H9 (cell line): ENCODE measurements at places on chromosomes 4 and X. TPM values are rescaled to one million over a fixed set of nuclear protein-coding genes. Genes with fewer than 3 reads are reported as not detected.

DNA sequence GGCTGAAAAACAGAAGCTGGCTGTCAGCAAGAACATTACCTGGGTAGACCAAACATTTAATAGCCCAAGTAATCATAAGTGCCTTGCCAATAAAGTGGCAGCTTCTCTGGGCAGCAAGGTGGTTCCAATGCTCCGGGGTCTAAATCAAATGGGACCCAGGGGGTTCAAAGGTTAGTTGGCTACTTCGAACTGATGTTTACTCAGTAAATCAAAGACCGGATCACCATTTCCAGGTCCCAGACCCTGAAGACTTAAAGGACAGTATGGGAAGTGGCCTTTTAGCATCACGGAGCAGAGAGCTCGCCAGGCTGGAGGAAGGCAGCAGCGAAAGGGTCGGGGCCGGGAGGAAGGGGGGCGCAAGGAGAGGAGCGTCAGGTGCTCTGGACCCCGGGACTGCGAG, 1.0 kb downstream of the SH3KBP1 start:
- peak overlapping the region; percentile 85 for H3K4me3 ChIP-seq
- H3K27me3 ChIP-seq = peaks cover 2% of the 10 kb centered on the region; the same call in 1 of the 2 replicates
- H3K36me3 ChIP-seq = peaks cover 11% of the 10 kb centered on the region
- no peaks in the 10 kb centered on the region for H3K4me1 ChIP-seq

GRCh38 chrX:107968623-107969022, 13.5 kb downstream of the TEX13B start:
- DNase-seq = no peak
- no peak overlapping the region for H3K4me3 ChIP-seq
- no peaks in the 10 kb centered on the region for H3K27me3 ChIP-seq
- no peak overlapping the region for H3K27ac ChIP-seq
- H3K4me1 ChIP-seq = no peaks in the 10 kb centered on the region

GRCh38 chr4:101678180-101678579, 112.3 kb upstream of the BANK1 start:
- no peaks in the 10 kb centered on the region for H3K27me3 ChIP-seq
- no peak for DNase-seq
- H3K4me3 ChIP-seq = no peak overlapping the region
- H3K4me1 ChIP-seq = no peaks in the 10 kb centered on the region
- no peak overlapping the region for H3K27ac ChIP-seq

DNA sequence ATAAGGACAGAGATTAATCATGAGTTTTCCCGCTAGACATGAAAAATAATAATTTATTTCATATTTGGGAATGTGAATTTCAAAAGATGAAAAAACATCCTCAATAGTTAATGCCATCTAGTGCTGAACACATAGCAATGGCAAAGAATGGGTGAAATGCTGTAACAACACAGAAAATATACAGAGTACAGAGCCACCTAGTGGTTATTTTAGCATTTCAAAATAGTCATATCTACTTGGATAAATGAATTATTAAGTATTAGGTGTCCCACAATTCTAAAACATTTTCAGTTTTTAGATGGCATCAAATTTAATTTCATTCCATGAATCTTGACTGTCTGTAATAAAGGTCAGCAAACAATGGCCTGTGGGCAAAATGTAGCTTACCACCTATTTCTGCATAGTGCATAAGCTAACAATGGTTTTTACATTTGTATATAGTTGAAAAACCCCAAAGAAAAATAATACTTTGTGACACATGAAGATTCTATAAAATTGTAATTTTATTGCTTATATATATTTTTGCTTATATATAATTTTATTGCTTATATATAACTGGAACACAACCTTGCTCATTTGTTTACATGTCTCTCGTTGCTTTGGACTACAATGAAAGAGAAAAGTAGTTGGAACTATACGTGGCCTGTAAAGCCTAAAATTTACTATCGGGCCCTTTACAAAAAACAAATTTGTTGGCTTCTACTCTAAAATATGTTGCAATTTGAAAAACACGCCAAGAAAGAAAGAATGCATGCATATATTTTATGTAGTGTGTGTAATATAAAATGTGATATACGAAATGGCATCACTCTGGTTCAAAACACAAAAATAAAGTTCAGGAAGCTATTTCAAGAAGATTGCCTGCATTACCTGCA, 99.1 kb upstream of the FAM47C start:
- H3K27ac ChIP-seq = no peak overlapping the region
- peaks cover 15% of the 10 kb centered on the region for H3K36me3 ChIP-seq
- H3K27me3 ChIP-seq = no peaks in the 10 kb centered on the region
- no peak overlapping the region for H3K4me3 ChIP-seq
- DNase-seq = no peak

DNA sequence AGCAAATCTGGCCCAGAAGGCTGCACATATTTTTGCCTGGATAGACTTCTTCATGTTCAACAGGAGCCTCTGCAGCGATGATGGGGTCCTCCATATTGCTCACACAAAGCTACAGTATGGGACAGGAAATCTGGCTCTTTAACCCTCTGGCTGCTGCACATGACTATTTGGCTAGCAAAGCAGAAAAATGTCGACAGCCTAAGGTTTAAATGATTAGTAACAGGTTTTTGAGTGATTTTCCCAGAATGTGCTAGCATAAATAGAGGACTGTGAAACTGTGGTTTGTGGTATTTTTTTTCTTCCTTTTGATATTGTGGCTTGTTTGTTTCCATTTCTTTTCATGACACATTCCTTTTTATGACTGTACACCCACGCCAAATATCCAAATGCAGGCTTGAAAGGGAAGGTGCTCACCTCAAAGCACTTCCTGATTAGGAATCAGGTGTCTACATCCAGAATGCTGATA, 120.2 kb upstream of the GK2 start:
- no peak overlapping the region for H3K27ac ChIP-seq
- DNase-seq = no peak
- H3K4me3 ChIP-seq = no peak overlapping the region
- no peaks in the 10 kb centered on the region for H3K4me1 ChIP-seq
- H3K27me3 ChIP-seq = no peaks in the 10 kb centered on the region
- H3K36me3 ChIP-seq = no peaks in the 10 kb centered on the region

DNA sequence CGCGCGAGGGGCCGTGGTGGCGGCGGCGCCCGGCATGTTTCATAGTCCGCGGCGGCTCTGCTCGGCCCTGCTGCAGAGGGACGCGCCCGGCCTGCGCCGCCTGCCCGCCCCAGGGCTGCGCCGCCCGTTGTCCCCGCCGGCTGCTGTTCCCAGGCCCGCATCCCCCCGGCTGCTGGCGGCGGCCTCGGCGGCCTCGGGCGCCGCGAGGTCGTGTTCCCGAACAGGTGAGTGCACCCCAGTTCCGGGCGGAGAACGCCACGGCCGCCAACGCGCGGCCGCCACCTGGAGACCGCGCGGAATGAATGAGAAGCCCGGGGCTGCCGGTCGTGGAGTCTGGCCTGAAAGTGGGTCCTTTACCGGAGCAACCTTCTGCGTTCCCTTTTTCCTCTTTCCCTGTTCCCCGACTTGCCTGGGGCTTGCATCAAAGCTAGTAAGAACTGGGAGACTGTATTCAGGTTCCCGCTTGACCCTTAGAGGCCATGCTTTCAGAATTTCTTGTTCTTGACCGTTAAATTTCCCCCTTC, 429 bp downstream of the NOCT start:
- peaks cover 13% of the 10 kb centered on the region for H3K4me1 ChIP-seq
- no peaks in the 10 kb centered on the region for H3K36me3 ChIP-seq
- no peaks in the 10 kb centered on the region for H3K27me3 ChIP-seq
- H3K4me3 ChIP-seq = peak overlapping the region; percentile 98
- DNase-seq = no peak

DNA sequence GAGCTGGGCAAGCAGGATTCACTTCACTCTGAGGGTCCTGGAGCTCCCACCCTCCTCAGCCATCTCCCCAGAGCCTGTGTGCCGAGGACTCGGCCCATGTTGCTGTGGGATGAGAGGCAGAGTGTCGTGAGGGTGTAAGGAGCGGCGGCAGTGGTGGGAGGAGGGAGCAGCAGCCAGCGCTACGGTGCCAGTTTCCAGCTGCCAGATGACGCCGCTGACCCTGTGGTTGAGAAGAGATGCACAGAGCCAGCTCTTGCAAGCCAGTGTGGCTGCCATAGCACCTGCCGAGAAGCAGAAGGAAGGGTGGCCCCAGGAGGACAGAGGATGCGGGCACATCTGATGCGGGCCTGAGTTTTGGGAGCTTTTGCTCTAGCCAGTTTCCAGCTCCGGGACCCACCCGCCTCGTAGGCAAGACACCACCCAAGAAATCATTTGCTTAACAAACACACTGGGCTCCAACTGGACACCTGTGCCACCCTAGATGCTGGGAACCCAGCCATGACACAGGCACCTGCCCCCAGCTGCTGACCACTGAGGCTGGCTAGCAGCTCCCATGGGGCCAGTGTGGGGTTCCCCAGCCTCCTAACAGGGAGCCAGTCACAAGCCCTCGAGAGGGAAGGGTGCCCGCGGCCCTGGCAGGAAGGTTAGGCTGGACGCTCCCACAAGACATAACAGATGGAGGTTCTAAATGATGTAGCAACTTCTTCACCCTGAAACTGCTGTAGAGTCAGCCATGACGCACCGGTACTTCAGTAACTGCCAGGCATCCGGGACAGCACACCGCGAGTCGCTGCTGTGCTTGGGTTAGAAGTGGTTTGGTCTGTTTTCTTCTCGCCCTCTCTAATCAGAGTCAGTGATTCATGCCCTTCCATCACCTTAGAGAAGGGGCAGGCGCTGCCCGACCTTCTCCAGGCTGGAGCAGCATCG, 8.9 kb downstream of the MSANTD1 start:
- H3K4me1 ChIP-seq = no peaks in the 10 kb centered on the region
- H3K36me3 ChIP-seq = no peaks in the 10 kb centered on the region
- H3K27ac ChIP-seq = no peak overlapping the region

GRCh38 chr4:78205591-78205990, 148.5 kb downstream of the FRAS1 start:
- no peak overlapping the region for H3K27ac ChIP-seq
- H3K27me3 ChIP-seq = no peaks in the 10 kb centered on the region
- DNase-seq = no peak
- no peak overlapping the region for H3K4me3 ChIP-seq

GRCh38 chrX:72100824-72101351, 30.8 kb downstream of the RTL5 start:
- no peak overlapping the region for H3K4me3 ChIP-seq
- no peak for DNase-seq
- no peak overlapping the region for H3K27ac ChIP-seq
- H3K27me3 ChIP-seq = no peaks in the 10 kb centered on the region
- H3K4me1 ChIP-seq = no peaks in the 10 kb centered on the region; the same call in 1 of the 2 replicates

DNA sequence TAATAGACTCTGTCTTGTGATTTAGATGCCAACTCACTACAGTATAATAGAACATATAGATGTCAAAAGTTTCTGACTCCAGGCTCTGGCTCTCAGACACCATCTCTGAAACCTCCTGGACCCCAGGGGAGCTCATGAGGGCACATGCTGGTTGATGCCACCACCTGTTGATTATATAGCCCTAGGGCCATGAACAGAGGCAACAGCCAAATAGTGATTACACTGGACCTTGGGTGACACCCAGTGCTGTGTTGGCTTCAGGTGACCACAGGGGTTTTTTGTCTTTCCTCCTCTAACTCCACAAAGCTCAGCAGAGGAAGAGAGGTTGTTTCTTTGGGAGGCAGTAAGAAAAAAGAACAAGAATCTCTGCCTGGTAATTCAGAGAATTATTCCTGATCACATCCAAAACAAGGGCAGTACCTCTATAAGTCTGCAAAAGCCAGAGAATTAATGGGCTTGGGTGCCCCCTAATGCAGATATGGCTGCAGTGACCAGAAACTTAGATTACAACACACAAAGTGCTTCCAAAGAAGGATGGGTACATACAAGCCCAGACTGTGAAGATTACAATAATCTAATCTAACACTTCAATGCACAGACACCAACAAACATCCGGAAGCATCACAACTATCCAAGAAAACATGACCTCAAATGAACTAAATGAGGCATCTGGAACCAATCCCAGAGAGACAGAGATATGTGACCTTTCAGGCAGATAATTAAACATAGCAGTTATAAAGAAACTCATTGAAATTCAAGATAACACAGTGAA, 1920.6 kb downstream of the ARAP2 start:
- peak; percentile 16 for DNase-seq
- H3K36me3 ChIP-seq = no peaks in the 10 kb centered on the region; the same call in 1 of the 2 replicates

DNA sequence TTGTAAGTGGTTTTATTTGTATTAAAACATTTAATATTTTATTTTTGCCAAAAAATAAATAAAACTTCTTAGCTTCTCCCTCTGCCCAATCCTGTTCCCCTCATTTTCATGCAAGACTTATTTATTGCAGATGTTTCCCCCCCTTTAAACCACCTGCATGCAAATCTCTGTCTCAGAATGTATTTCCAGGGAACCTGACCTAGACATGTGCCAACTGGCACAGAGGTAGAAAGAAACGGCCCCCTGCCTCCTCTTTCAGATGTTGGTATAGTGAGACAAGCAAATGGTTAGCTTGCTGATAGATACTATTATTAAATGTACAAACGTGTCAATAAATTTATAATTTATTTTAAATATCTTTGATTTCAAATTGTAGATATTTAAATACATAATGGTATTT, 47.1 kb downstream of the KLF3 start:
- no peaks in the 10 kb centered on the region for H3K4me1 ChIP-seq
- H3K36me3 ChIP-seq = peaks cover 4% of the 10 kb centered on the region; the same call in 1 of the 2 replicates
- H3K27me3 ChIP-seq = no peaks in the 10 kb centered on the region
- H3K4me3 ChIP-seq = no peak overlapping the region
- no peak for DNase-seq

DNA sequence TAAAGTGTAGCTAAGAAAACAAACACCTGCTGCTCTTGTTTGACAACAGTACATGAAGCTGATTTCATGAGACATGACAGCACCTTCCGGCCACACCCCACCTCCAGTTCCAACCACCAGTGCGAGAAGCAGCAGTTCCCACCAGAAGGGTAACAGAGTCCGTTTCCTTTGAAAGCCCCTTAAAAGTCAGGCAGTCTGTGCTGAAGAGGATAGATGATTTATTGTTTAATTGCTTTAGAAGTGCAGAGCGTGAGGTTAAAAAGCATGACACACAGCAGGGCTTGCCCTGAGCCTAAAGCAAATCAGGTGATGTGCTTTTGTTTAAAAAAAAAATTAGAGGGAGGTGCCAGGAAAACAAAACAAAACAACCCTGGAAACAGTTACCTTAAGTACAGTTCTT, 82.6 kb downstream of the HADH start:
- DNase-seq = no peak
- H3K27ac ChIP-seq = no peak overlapping the region
- H3K27me3 ChIP-seq = no peaks in the 10 kb centered on the region
- no peak overlapping the region for H3K4me3 ChIP-seq

- no peak for DNase-seq
- H3K36me3 ChIP-seq = peaks cover 13% of the 10 kb centered on the region
- H3K4me1 ChIP-seq = no peaks in the 10 kb centered on the region
- no peaks in the 10 kb centered on the region for H3K27me3 ChIP-seq
These were observed 214.5 kb upstream of the TACR3 start for GRCh38 chr4:103934178-103934789.

- peaks cover 3% of the 10 kb centered on the region; the same call in 2 of the 3 replicates for H3K36me3 ChIP-seq
- DNase-seq = peak; percentile 26
- H3K27me3 ChIP-seq = no peaks in the 10 kb centered on the region
- H3K27ac ChIP-seq = no peak overlapping the region
- H3K4me3 ChIP-seq = no peak overlapping the region
- no peaks in the 10 kb centered on the region; the same call in 1 of the 2 replicates for H3K4me1 ChIP-seq
These were observed 3.0 kb upstream of the LAGE3 start for GRCh38 chrX:154481911-154482601.

Gene FDCSP
- total RNA-seq = not detected in 2 replicates

Gene SPOCK3
- 0.28 and 0.53 TPM in 2 replicates for total RNA-seq

Gene CFAP99
- 0.13 and 0.35 TPM in 2 replicates for total RNA-seq

Gene FAM47A
- total RNA-seq = not detected in 2 replicates

Gene OPN1MW2
- total RNA-seq = not detected in 2 replicates

Gene CT83
- not detected in 2 replicates for total RNA-seq

Gene AKAP14
- total RNA-seq = not detected in 2 replicates

Gene GABRQ
- 3.8 and 3.9 TPM in 2 replicates for total RNA-seq

Gene CENPVL2
- total RNA-seq = 2.8 TPM in 2 replicates

Gene CLIC2
- 0.50 and 0.98 TPM in 2 replicates for total RNA-seq

Gene CT45A1
- total RNA-seq = not detected in 2 replicates
